ENCODE measurements at places on chromosomes 6 and 20.

DNA sequence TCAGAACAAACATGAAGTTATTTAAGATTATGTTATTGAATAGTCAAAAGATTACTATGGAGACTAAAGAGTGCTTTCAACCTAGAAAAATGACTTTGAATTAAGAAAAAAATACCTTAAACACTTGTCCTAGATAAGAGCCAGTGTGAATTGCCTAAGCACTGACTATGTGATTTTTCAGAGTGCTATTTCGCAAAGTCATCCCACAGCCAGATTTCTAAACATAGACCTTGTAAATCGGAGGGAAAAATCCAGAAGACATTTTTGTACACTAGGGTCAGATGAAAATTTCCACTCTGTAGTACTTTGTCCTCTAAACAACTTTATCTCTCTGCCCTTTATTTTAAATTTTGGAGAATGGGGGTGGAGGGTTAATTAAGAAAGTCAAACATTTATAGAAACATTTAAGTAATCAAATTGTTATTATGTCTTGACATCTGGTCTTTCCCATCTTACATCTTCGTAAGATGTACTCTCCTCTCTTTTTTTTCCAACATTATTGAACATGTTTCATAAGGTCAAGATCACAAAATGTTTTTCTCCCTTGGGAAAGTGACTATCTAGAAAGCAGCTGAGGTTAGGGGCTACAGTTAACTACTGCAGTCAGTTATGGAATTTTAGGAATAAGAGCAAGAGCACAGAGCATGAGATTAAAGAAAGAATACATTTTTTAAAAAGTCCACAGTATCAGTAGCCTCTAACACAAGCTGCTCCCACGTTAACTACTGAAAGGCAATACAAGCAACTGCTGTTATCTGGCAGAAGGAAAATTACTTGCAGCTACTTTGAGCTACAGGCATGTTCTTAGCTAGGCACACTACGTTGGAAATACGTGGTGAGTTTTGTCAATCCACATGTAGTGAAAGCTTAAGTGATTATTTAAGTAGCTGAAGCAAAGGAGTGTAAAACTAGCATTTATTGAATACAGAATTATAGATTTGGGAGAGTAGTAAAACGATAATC, 648.5 kb downstream of the HTR1B start:
- no peak for DNase-seq

GRCh38 chr6:89734526-89734925, 85.1 kb downstream of the MDN1 start:
- DNase-seq = no peak

DNA sequence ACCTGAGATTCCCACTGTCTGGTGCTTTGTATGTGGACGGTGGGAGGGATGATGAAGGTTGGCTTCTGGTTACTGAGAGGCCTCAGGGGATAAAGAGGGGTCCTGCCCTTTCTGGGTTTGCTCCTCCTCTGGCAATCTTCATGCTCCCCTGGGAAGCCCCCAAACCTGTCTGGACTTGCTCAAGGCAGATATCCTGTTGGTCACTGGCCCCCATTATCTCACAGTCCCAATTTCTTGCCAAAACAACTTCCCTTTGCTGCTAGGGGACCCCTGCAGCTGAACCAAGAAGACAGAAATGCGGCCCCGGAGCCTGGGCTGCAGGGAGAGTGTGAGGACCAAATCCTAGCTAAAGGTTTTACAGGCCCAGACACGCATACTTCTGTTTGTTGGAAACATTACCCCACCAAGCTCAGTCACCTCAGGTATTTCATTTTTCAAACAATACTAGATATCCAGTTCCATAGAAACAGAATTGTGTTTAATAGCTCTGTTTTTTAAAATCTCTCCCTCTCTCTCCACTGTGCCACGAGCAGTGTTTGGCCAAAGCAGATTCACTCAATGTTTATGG, 63.4 kb upstream of the MRPS10 start:
- no peak for DNase-seq

DNA sequence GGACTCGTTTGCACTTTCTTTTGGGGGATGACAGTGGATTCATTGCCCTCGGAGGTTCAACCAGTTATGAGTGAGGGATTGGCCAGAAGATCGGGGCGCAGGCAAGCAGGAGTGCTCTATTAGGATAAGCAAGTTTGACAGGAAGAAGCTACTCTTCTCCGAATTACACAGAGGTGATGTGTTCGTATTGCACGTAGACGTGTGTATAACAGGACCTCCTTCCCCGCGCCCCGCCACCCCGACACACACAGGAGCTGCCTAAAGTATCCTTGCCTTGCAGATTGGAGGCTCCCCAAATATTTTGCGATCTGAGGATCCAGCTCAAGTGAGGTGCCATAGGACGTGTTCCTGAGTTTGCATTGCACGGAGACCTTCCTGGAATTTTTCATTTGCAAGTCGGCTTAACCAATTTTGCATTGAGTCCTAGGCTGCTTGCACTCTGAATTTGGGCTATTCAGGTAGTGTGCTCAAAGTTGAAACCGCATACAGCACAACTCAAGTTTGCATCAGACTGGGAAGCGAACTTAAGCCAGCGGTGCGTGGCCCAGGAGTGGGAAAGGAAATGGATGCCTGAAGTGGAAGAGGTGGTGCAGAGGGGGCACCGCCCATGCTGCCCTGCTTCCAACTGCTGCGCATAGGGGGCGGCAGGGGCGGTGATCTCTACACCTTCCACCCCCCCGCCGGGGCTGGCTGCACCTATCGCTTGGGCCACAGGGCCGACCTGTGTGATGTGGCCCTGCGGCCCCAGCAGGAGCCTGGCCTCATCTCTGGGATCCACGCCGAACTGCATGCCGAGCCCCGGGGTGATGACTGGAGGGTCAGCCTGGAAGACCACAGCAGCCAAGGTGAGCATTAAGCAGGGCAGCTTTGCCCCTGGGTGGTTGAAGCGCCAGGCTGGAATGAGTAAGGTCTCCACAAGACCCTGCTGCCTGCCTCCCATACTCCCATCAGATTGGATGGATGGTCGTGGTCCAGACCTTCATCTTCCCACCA, 770 bp downstream of the TCF19 start:
- no peak for DNase-seq

- DNase-seq = no peak
Measured at GRCh38 chr6:139156551-139156950, 21.7 kb downstream of the HECA start.

GRCh38 chr6:160387916-160388643, 39.9 kb downstream of the SLC22A3 start:
- DNase-seq = no peak

DNA sequence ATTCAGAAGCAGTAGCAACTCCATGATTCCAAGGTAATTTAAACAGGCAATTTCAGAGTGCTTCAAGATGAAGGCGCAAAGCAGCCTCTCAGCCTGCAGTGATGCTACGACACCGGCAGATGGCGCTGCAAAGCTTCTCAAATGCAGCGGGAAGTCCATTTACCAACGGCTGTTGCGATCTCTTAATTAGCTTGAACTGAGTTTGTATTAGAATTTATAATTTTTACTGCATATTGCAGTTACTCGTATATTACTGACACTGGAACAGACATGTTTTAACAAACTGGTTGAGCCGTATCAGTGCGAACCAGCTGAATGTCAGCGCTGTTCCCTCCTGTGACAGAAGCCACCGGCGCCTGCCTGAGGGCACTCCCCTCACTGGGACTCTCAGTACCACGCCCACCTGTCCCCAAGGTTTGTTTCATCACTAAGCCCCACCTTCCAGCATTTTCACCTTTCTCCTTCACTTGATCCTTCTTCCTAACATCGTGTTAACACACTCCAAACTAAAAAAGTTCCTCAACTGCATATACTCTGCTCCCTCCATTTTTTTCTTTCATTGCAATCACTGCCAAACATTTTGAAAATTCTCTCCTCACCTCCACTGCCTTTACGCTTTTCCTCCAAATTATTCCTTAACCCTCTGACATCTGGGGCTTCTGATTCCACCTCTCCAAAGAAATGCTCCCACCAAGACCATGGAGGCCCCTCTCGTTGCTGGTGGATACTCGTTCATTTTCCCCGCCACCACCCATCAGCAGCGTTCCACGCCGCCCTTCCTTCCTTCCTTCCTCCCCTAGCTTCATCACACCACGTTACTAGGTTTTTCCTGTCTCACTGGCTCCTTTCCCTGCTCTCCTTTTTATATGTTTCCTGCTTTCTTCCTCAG, 14.5 kb downstream of the GNL1 start:
- no peak for DNase-seq

- no peak for DNase-seq
Measured at GRCh38 chr6:15927531-15928225, 201.2 kb upstream of the MYLIP start.

GRCh38 chr20:19688031-19688806, 69.8 kb upstream of the RIN2 start:
- DNase-seq = peak; percentile 76

- DNase-seq = no peak
Measured at GRCh38 chr6:28811873-28812272, 111.9 kb downstream of the TRIM27 start.

- no peak for DNase-seq
Measured at GRCh38 chr20:24699321-24700165, 230.1 kb downstream of the SYNDIG1 start.

DNA sequence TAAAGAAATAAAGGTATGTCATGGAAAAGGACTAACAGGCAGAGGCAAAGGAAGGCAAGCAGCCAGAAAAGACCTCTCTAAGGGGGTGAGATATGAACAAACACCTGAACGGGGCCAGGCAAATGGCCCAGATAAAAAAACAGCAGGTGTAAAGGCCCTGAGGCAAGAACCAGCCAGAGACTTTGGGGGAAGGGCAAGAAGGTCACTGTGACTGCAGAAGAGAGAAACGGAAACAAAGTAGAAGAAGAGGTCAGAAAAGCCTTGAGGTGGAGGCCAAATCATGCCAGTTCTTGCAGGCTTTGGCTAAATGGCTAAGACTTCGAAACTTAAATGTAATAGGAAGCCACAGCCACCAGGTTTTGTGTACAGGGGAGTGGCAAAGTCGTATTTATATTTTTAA, 30.8 kb downstream of the KIF16B start:
- no peak for DNase-seq

DNA sequence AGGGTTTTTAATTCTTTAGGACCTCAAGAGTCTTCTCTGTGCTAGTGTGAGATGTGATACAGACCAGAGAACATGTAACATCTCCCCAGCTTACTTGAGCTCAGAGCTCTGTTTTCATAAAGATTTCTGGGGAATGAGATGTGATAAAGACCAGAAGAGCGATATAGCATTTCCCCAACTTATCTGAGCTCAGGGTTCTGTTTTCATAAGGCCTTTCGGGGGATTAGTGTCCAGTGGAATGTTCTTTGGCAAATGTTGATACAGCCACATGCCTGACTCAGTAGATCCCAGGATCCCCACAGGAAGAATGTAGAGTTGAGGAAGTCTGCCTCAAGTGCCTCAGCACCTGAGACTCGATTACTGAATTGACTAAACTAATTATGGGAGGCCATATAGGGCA, 18.7 kb upstream of the TOP1 start:
- DNase-seq = no peak

DNA sequence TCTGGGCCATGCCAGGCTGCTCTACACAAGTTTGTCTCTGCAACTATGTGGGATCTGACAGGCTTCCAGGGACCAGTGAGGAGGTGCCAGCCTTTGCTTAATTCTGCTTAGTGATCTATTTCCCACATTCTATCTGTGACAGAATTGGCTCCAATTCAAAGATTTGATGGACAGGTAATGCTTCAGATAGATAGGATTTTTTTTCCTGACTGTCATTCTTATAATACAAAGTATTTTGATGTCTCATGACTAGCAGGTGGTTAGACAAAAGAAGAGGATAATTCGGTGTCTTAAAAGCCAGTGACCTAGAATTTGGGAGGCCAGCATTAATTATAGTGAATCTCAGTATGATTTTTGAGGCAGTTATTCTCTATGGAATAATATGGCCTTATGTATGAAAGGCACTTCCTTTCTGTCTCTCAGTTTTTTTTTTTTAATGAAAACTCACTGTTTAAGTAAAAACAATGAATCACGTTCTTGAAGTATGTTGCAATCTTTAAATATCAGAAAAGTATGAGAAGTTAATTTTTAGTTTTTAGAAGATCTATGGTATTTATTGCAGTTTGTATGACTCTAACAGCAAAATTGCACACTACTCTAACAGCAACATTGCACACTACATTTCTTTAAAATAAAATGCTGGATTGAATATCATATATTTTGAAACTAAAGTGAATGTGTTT, 43.7 kb downstream of the TMEM200A start:
- peak; percentile 24 for DNase-seq

DNA sequence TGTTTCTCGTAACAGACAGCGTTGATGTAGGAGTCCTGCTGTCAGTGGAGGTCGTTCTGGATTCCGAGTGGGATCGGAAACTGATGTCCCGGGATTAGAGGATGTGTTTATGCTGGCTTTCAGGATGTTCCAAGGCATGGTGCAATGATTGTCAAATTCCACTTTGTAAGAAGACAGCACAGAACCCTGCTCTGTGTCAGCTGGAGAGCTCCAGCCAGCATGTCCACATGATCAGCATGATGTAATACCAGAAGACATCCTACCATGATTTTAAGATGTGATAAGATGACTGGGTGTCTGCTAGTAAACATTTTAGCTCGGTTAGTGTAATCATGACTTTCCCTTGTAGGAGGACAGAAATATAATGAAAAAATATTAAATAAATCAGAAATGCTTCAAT, 20.3 kb downstream of the ENPP1 start:
- DNase-seq = no peak

- no peak for DNase-seq
Measured at GRCh38 chr6:110738899-110739365, 76.3 kb downstream of the CDK19 start.

- no peak for DNase-seq
Measured at GRCh38 chr6:67698534-67698933, 936.5 kb upstream of the ADGRB3 start.

DNA sequence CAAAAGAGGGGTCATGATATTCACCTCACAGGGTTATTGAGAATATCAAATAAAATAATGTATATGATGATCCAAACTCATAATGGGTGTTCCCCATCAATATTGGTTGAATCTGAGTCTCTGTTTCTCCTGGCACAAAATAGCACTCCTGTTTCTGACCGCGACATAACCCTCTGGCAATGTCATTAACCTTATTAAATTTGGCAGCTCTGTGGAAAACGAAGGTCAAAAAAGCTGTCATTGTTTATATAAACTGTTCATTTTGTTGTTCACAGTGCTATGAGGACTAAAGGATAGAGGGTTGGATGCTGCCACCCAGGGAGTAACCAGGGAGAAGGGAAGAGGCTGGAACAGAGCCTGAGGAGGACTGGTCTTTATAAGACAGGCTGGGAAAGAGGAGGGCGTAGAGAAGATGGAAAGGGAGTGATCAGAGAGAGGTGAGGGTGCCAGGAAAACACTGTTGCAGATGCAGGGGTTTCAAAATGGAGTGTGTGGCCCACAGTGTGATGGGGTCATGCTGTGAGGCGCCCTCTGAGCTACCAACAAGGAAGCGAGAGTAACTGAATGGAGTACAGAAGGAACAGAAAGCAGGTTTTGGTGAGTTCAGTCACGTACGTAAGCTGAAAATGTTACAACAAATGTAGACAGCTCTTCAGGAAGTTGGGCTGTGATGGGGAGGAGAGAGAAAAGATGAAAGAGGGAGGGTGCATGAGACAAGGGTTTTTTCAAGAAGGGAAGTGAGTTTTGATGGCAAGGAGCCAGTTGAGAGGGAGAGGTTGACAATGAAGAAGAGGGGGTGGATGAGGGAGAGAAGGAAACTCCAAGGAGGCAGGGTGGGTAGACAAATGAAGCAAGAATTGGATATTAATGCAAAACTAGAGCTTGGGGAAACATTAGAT, 251.6 kb upstream of the TAB2 start:
- no peak for DNase-seq

Data from AG04449 (cell line).